Right ventricle myocardium inferior (tissue), 1 donor: ENCODE measurements at places on chromosomes 1 and 21.

GRCh38 chr21:23111070-23111600 is 2112.9 kb downstream of the NCAM2 start:
- no peak for DNase-seq

DNA sequence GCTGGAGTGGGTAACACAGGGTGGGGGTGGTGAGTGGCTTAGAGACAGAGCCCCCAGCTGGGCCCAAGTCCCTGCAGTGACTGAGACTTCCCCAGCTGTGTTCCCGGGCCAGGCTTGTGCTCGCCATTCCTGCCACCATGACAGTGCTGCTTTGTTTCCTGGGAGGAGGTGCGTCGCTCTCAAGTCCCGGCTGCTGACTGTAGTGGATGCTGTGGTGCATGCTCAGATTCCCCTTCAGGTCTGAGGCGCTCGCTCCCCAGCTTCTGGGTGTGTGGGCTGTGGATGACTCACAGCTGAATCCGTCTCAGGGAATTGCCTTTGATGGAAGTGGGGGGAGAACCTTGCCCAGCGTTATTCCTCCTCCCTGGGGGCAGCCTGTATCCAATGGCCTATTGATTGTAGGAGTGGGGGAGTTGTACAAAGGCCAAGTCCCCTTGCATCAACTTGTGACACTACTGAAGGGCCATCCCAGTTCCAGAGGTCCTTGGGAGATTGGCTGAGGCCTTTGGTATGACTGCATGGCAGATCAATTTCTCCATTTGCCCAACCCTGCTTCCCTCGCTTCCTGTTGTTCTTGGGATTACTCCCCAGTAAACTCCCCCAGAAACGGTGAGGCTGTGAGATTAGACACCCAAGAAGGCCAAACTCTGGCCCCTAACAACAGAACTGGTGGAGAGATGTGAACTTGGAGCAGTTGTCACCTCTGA is 17.8 kb upstream of the POU3F1 start:
- no peak for DNase-seq

- no peak for DNase-seq
Observed at GRCh38 chr1:222829868-222830267, 15.0 kb downstream of the DISP1 start.

DNA sequence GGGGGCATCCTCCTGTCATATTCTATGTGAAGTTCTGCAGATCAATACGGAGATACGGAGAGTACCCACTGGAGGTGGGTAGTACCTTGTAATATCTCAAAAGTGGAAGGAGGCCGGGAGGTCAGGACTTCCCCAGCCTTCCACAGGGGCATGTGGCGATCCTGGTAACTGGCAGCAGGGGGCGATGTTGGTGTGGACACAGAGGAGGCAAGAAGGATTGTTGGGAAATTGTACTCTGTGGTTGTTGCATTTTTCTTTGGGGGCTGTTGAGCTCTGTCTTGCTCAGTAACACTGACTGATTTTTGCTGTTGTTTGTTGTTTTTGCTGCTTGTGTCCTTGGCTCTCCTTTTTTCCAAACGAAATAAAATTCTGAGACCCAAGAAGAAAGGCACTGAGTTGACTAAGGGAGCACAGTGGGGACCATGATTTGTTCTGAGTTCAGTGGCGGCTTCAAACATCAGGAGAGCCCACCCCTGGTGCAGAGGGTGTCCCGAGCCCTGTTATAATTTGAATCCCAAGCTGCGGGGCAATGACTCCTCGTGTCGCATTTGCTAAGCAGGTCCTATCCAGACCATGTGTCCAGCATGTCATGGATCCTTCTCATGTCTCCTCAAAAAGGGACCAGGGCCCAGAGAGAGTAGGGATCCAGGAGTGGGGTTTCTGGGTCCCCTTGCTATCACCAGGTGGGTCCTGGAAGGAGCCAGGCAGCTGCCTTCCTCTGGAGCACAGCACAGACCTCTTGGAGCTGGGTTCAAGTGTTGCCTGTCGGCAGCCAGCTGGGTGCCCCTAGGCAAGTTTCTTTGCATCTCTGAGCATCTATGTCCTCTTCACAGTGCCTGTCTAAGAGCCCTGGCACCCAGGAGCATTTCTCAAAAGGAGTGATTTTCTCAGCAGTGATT is 22.8 kb downstream of the LHX4 start:
- peak; percentile 90 for DNase-seq

- no peak for DNase-seq
Observed at GRCh38 chr1:107739651-107740050, 225.3 kb downstream of the VAV3 start.

DNA sequence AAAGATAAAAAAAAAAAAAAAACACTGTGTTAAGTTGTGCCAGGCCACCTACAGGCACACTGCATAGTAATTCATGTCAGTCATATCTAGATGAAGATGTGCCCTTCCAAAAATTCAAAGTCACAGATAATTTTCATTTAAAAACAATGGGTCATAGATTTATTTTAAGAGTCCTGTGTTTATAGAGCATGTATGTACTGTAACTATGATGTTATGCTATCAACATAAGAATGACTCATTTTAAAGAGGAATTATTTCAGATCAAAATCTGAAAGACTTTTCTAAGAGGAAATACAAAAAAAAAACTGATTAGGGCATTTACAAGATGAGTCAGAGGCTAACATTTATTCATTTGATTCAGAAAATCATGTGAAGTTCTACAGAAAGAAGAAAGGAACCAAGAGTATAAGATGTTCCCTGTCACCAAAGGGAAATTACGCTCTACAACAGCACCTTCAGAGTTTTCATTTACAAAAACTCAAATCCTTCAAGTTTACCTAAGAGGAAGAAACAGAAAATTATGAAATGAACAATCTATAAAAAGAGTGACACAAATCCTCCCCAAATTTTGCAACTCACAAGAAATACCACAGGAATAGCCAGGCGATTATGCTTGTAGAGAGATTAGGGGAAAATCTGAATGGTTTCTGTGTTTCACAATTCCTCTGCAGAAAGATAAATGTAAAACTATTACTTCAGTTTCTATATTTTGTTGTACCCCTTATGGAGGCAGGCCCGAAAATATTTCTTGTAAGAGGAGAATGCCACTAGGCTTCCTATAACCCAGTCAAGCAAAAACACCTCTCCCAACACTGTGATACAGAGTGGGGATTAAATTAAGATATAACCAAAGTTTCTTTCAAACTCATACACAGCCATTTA is 13.8 kb downstream of the TP53BP2 start:
- no peak for DNase-seq

DNA sequence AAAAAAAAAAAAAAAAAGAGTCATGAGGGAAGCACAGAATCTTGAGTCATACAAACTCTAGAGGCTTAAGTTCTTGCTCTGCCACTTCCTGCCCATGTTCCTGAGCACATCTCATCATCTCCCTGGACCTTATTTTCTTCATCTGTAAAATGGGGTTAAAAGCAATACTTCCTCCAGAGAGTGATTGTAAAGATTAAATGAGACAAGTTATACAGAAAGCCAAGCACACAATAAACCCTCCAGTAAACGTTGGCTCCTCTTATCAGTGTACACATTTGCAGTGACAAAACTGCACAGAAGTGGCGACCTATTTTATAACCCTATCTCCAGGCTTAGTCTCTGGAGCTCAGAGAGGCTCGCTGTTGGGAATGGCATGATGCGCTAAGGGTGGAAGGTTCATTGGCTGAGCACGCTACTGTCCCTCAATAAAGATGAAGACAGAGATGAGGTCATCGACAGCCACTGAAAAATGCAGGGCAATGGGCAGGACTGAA is 82.1 kb downstream of the RRAGC start:
- no peak for DNase-seq

GRCh38 chr1:182784556-182785171 is 4.9 kb upstream of the NPL start:
- DNase-seq = no peak

GRCh38 chr1:211335522-211336157 is 9.0 kb downstream of the TRAF5 start:
- no peak for DNase-seq

GRCh38 chr1:172380441-172381244 is 39.8 kb upstream of the C1orf105 start:
- DNase-seq = no peak

GRCh38 chr1:36339215-36339614 is 15.8 kb upstream of the EVA1B start:
- DNase-seq = no peak

GRCh38 chr1:21896652-21897532 is 40.2 kb downstream of the HSPG2 start:
- DNase-seq = peak; percentile 88

GRCh38 chr1:207345644-207346477 is 24.4 kb downstream of the CD55 start:
- no peak for DNase-seq

DNA sequence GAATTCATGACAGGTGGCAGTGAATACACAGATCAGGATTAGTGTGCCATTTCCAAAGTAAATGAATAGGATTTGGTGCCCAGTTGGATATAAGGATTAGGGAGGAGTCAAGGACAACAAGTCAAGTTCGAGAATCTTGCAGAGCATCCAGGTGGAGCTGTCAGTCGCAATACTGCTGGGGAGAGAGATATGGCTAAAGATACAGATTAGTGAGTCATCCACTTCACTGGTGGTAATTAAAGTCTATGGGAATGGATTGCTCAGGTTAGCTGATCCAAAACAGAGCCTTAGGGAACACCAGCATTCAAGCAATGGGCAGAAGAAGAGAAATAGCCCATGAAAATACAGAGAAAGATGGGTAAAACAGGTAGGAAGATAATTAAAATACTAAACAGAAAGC is 26.8 kb downstream of the BCAS2 start:
- no peak for DNase-seq

- no peak for DNase-seq
Observed at GRCh38 chr1:203996126-203996525, 76.8 kb upstream of the SOX13 start.

DNA sequence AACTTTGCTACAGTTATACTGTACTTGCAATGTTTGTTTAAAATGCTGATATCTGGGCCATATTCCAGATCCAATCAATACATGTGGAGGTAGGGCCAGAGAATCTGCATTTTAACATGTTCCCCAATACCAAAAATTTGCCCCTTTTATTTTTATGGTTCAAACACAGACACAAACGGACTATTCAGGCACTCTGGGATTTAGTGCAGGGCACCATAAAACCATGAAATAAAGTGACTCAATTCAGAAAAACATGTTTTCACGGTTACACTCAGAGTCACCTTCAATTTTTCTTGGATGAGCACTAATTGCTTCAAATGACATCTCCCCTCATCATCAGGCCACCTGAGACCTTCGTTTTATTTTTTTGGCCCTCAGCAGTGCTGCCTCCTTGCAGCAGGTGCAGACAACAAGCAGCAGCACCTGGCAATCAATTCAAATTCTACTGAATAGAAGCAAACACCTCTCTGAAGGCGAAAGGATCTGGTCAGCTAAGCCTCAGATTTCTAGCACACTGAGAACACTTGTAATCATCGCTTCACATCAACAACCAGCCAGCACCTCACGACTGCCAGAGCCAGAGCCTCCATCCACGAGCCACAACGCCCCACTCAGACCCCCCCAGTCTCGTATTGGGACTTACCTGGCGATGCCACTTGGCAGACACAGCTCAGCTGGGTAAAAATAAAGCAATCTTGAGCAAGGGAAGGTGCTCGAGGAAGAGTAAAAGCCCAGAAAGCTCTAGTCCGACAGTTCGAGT is 1.1 kb downstream of the ERO1B start:
- DNase-seq = no peak

DNA sequence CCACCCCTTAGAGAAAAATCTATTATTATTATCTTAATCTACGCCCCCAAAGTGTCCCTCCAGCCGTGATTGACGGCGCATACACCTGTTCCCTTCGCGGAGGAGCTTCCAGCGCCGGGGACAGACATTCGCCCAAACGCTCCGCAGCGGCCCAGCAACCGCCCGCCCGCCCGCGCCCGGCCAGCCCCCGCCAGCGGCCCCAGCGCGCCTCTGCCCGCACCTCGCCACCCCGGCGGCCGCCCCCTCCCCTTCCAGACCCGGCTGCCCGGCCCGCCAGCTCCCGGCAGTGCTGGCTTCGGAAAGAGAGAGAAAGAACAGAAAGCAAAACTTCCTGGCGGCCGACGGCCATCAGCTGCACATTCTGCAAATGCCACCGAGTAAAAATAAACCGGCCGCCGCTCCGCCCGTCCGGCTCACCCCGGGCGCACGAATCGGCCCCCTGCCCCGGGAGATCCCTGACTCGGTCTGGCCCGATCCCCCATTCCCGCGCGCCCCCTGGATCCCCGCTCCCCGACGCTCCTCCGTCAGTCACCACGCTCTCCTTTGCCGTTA is 1.6 kb downstream of the CASZ1 start:
- DNase-seq = no peak

DNA sequence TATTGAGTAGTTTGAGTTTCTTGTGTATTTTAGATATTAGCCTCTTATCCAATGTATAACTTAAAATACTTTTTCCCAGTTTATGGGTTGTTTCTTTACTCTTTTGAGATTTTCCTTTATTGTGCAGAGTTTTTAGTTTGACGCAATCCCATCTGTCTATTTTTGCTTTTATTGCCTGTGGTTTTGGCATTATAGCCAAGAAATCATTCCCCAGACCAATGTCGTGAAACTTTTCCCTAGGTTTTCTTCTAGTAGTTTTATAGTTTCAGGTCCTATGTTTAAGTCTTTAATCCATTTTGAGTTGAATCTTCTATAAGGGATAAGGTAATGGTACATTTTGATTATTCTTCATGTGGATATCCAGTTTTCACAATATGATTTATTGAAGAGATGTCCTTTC is 87.6 kb downstream of the LEPR start:
- DNase-seq = no peak

- DNase-seq = no peak
Observed at GRCh38 chr1:165287781-165288180, 68.7 kb downstream of the LMX1A start.

GRCh38 chr1:206947255-206947654 is 989 bp upstream of the PIGR start:
- no peak for DNase-seq

- DNase-seq = no peak
Observed at GRCh38 chr1:41020654-41021053, 871 bp downstream of the SLFNL1 start.

GRCh38 chr1:173150795-173151194 is 56.3 kb downstream of the TNFSF4 start:
- no peak for DNase-seq

- DNase-seq = no peak
Observed at GRCh38 chr1:40998668-40999067, 19.2 kb downstream of the CTPS1 start.

GRCh38 chr1:236850077-236850979 is 55.2 kb downstream of the MTR start:
- DNase-seq = no peak

- DNase-seq = peak; percentile 72
Observed at GRCh38 chr1:43979528-43980254, 681 bp downstream of the B4GALT2 start.

- DNase-seq = no peak
Observed at GRCh38 chr1:147750618-147751217, 9.7 kb downstream of the GJA5 start.

GRCh38 chr1:224457782-224458144 is 23.2 kb upstream of the WDR26 start:
- DNase-seq = no peak

GRCh38 chr1:114780344-114781226 is at the start of gene SIKE1:
TSS of gene SIKE1 (minus strand) at chr1:114780685. CDS start at chr1:114780607, 78 bp downstream.
- peak; percentile 96 for DNase-seq

DNA sequence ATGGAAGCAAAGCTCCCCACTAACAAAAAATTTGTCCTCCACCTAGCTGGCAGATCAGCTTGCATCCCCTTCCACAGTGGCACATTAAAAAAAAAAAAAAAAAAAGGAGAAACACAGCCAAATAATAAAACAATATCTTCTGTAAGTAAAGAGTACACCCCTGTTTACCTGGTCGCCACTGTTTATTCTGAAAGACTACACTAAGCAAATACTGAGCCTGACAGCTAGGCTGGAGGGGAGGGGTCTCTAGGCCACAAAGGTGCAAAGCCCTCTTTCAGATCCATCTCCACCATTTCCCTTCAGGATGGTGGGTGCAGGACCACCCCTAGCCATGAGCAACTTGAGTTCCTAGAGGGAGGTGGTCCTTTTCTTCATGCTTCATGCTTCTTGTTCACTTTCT is 22.8 kb upstream of the SLC45A3 start:
- no peak for DNase-seq
